ENCODE measurements at places on chromosomes 11 and 22. TPM values are rescaled to one million over a fixed set of nuclear protein-coding genes. Genes with fewer than 3 reads are reported as not detected.
A peak's percentile ranks its signal among the peaks of the same experiment; 100 is the strongest.

DNA sequence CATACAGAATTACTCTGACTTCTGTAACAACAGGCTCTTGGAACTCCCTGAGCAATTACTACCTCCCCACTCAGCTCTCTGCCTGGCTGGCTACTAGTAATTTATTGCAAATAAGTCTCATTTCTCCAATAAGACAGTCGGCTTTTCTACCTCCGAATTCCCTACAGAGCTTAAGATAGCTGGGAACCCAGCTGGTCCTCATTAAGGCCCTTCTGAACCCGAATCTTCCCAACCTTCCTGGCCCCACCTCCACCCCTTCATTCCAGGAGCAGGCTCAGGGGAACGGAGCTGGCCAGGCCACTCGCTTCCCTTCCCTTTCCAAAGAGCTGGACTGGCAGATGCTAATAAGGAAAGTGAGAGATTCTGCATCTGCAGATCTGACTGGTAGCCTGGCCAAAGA, 21.6 kb downstream of the TMPRSS5 start:
- DNase-seq = no peak

- peak; percentile 70 for DNase-seq
These were observed 41.4 kb upstream of the NFAM1 start for GRCh38 chr22:42473484-42474193.

DNA sequence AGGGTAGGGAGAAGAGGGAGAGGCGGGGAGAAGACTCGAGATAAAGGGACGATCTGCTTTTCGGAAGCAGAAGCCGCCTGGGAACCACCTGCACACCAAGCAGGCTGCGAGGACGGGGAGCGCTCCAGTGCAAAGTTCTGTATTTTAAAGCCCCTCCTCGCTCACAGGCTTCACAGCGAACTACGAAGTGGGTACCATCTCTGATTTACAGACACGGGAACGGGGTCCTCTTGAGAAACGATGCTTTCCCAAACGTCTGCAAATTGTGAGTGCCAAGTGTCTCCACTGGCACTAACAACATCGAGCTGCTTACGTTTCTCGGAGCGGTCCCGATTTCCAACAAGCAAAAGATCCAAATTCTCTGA, 700 bp upstream of the STX3 start:
- DNase-seq = no peak

VPS11 gene
- 26.7 TPM for total RNA-seq

GRCh38 chr11:59865031-59865430, 1.3 kb downstream of the TCN1 start:
- DNase-seq = no peak

DNA sequence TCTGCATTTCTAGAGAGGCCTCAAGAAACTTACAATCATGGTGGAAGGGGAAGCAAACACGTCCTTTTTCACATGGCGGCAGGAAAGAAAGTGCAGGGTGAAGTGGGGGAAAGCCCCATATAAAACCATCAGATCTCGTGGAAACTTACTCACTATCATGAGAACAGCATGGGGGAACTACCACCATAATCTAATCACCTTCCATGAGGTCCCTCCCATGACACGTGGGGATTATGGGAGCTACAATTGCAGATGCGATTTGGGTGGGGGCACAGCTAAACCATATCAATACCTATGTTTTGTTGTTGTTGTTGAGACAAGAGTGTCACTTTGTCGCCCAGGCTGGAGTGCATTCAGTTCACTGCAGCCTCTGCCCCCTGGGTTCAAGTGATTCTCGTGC, 29.9 kb downstream of the SFI1 start:
- no peak for DNase-seq

CCDC34 gene
- 4.6 TPM for total RNA-seq

DNA sequence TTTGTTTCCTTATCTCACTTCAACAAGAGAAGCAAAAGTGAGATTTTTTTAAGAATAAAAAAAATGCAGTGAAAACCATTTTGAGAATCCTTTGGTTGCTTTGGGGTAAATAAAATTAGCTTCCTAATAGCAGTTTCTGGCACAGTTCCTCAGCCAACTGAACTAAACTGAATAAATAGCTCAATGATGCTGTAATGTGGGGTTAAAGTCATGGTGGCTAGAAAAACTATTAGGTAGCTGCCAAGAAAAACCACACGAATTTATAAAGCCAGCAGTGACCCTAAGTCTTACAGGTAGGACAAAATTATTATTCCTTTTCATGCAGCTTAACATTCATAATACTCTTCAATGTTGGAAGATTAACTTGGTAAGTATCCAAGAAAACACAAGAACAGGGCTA, 142.4 kb downstream of the APIP start:
- peak; percentile 84 for DNase-seq

- DNase-seq = no peak
These were observed 1.1 kb upstream of the GSTT4 start for GRCh38 chr22:24006207-24006913.

DNA sequence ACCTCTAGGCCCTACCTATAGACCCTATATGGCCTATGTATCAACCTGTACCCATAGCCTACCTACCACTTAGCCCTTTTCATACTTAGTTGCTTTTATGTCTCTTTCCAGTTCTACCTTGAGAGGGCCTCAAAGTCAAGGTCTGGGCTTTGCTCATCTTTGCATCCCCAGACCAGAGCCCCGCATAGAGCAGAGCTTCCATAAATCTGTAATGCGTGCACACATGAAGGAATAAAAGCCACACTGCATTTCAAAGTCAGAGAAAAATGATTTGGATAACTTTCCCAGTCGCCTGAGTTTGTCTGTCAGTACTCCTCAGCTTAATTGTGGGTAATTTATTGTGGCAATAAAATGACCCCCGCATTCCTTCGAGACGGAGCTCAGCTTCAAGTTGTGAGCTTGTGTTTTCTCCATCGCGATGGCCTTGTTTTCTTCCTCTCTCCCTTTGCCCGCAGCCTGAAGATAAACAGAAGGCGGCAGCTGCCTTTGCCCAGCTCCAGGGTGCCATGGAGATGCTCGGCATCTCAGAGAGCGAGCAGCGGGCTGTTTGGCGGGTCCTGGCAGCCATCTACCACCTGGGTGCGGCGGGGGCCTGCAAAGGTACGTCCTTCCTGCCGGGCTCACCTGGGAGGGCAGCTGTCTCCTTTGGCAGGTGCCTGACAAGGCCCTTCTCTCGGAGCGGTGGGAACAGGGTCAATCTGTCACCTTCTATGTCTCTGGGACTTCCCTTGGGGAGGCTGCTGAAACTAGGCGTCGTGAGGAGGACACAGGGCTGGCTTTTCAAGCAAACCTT, 55.7 kb downstream of the MYO18B start:
- no peak for DNase-seq

All from fibroblast of lung (primary cell).